ENCODE measurements at places on chromosomes 4 and X.

DNA sequence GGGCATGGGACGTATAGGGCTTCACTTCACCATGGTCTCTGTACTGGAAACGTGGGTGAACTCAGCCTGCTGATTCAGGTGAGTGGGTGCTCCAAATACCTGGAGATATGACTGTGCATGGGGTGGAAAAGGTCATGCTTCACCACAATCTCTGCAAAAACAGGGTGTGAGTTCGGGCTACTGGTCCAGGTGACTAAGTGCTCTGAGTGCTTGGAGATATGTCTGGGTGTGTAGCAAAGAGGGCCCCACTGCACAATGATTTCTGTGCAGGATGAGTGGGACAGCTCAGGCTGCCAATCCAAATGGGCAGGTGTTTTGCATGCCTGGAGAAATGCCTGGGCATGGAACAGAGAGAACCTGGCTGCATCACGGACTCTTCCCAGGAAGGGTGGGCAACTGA lies 11.2 kb upstream of the CPXCR1 start:
- no peak for DNase-seq

GRCh38 chr4:1385373-1386340 lies 20.6 kb downstream of the NKX1-1 start:
- no peak for DNase-seq

GRCh38 chrX:15903186-15903681 lies 48.6 kb upstream of the AP1S2 start:
- DNase-seq, result peak; percentile 63

DNA sequence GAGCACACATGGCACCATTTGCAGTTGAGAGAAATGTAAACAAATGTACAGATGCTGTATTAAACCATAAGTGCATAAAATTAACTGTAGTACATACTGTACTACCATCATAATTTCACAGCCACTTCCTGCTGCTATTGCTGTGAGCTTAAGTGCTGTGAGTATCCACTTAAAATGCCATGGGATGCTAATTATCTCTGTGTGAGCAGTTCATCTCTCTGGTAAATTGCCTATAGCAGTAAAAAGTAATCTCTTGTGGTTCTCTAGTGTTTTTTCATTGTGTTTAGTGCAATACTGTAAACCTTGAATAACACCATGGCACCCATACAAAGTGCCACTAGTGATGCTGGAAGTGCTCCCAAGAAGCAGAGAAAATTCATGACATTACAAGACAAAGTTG lies 9.9 kb upstream of the SCOC start:
- no peak for DNase-seq

DNA sequence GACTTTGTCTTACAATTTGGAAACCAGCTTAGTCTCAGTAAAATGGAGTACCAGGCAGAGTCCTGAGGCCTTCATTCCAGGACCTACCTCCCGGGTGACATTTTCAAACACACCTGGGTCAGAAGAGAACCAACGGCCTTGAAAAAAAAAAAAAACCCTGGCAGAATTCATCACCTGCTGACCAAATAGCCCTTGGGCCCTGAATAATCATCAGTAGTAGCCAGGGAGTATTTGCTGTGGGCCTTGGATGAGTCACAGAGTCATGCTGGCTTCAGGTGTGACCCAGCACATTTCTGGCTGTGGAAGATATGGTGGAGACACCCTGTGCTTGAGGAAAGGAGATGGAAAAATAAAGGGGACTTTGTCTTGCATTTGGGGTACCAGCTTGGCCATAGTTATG lies 92.2 kb downstream of the LPAR4 start:
- DNase-seq, result no peak

- DNase-seq, result no peak
Observed at GRCh38 chrX:44155126-44155525, 181.9 kb upstream of the NDP start.
